ENCODE measurements at places on chromosomes 1 and 21. TPM values are rescaled to one million over a fixed set of nuclear protein-coding genes. Genes with fewer than 3 reads are reported as not detected.

Gene CD1E
- polyA plus RNA-seq: not detected

Gene NBPF26
- polyA plus RNA-seq: 11.6 TPM

Gene BCAN
- polyA plus RNA-seq: 0.58 TPM

Gene NID1
- 0.10 TPM for polyA plus RNA-seq

Gene PRKCZ
- 54.9 TPM for polyA plus RNA-seq

Gene CFAP74
- 0.22 TPM for polyA plus RNA-seq

Gene SYDE2
- polyA plus RNA-seq: 0.90 TPM

Gene CLCC1
- polyA plus RNA-seq: 28.7 TPM

Gene KCTD3
- 80.6 TPM for polyA plus RNA-seq

Gene SPRR2G
- polyA plus RNA-seq: not detected

Gene DHCR24
- 91.3 TPM for polyA plus RNA-seq

Gene PODN
- 0.07 TPM for polyA plus RNA-seq

Gene ZNF648
- not detected for polyA plus RNA-seq

Gene CR2
- polyA plus RNA-seq: not detected
